ENCODE measurements at places on chromosomes 3 and 15.

GRCh38 chr3:114217266-114217665 is 20.1 kb downstream of the ZNF80 start:
- no peak for DNase-seq

GRCh38 chr3:134897391-134898141 is 102.5 kb downstream of the EPHB1 start:
- no peak for DNase-seq

DNA sequence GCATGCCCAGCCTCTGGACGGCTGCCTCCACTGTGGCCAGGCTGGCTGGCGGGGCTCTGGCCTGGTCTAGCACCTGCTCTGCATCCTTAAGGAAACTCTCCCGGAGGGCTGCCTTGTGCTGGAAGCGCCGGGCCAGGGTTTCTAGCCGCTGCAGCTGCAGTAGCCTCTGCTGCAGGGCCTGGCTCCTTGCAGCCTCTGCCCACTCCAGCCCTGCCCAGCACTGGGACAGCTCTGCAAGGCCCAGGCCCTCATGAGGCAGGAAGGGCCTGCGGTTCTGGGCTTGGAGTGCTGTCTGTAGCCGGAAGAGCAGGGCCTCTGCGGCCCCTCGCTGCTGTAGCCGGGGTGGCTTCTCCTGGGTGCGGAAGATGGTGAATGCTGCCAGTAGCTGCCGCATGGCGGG is 8.0 kb downstream of the SPTBN5 start:
- no peak for DNase-seq

DNA sequence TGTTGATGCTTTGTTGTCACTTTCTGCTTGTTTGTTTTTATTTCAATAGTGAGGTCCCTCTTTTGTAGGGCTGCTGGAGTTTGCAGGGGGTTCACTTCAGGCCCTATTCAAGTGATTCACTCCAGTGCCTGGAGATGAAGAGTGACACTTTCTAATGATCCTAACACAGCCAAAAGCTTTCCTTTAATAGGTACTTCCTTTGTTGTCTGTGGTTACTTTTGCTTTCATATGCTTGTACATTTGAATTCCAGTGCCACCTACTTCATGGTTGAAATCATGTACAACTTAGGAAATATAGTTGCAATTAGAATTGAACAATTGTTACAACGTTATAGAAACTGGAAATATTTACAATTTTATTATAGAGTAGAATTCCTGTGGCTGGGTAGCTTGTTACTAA is 466.8 kb upstream of the EPHA3 start:
- DNase-seq, result no peak

DNA sequence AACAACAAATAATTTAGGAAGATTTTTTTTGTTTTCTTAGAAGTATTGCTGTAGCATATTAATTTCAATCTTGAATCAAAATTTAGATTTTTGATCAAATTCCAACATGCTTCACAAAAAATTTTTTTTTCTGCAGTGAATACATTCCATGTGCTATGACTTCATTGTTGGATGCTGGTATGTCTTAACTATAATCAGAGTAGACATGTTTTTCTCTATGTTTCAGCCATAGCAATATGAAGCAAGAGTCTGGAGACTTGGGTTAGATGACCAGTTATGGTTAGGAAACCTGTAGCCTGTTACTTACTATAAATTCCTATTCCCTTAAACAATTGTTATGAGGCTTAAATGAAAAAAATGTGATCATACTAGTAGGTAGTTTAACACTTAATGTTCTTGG is 176.1 kb upstream of the CHL1 start:
- no peak for DNase-seq

DNA sequence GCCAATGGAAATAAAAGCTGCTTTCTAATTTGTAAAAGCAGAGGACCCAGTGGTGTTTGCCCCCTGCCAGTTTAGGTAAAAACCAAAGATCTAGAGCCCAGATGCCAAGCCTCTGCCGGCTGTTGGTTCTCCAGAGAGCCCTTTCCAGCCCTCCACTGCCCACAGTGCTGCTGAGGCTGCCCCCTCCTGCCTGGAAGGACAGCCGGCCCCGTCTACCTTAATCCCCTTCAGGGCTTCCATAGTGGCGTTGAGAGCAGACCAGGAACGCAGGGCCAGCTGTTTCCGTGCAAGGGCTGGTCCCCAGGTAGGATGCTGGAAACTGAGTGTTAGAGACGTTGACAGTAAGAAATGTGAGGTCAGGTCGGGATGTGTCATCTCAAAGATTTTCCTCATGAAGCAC is 6.9 kb downstream of the ST8SIA2 start:
- no peak for DNase-seq

DNA sequence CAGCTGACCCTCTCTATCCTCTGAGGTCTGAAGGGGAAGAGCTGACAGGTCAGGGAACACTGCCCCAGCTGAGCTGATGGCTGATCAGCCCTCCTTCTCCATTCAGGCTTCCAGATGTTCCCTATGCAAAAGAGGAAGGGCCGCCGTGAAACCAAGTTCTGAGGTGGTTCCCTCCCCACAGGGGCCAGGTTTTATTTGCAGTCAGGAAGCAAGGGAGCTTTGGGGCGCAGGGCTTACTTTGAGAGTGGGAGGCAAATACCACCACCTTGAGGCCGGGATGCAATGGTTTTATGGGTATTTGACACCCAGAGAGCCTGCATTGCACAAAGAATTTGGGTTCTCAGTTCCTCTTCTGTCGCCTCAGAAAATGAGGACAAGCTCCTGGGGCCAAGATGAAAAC is 186.9 kb downstream of the ARRDC4 start:
- no peak for DNase-seq

- no peak for DNase-seq
Observed at GRCh38 chr3:66453651-66454463, 47.0 kb downstream of the LRIG1 start.

DNA sequence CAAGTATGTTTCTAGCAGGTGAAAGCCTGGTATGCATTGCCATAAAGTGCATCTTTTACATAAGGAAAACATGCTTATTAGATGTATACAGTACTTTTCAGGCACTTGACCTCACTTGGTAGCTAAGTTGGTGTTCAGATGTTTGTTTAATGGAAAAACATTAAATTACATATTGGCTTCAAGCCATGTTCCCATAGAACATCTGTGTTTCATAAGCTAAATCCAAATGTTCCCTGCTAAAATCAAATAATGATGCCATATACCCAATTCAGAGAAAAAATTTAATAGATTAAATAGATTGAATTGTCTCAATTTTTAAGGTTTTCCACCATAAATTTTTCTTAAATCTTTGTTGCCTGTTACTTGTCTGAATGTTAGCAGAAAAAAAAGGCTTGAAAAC is 19.1 kb upstream of the RPL22L1 start:
- DNase-seq, result no peak

- DNase-seq, result no peak
Observed at GRCh38 chr3:76040946-76041345, 255.6 kb upstream of the ZNF717 start.

GRCh38 chr3:38054499-38055001 is 15.5 kb downstream of the DLEC1 start:
- no peak for DNase-seq

- DNase-seq, result no peak
Observed at GRCh38 chr3:31952205-31952604, 28.9 kb downstream of the OSBPL10 start.

DNA sequence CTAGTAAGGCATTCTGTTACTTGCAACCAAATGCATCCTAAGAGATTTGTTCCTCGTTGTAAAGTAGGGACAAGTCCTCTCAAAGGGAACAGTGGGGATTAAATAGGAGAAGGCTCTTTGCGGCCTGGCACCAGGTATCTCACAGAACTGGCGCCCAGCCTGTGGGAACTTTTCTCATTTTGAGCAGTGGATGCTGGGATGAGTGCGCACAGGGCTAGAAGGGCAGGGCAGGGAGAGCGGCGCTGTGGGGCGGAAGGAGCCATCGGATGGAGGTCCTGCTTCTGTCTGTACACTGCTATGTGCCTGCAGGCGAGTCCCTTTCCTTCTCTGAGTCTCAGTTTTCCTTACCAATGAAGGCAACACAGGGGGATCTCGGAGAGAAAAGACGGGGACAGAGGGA is 50.6 kb downstream of the WNT7A start:
- DNase-seq, result no peak

Measured in activated naive CD8-positive, alpha-beta T cell treated with anti-CD3 and anti-CD28 coated beads, Interleukin-2, amount 50 U/mL, for 16 hours (primary cell).